ENCODE measurements at places on chromosomes 6 and 20.

GRCh38 chr6:17497535-17498095 lies 102.5 kb upstream of the FAM8A1 start:
- no peak overlapping the region for H3K4me3 ChIP-seq
- H3K27me3 ChIP-seq, result peaks cover 4% of the 10 kb centered on the region
- no peaks in the 10 kb centered on the region for H3K36me3 ChIP-seq
- peak overlapping the region; percentile 53 for H3K27ac ChIP-seq

DNA sequence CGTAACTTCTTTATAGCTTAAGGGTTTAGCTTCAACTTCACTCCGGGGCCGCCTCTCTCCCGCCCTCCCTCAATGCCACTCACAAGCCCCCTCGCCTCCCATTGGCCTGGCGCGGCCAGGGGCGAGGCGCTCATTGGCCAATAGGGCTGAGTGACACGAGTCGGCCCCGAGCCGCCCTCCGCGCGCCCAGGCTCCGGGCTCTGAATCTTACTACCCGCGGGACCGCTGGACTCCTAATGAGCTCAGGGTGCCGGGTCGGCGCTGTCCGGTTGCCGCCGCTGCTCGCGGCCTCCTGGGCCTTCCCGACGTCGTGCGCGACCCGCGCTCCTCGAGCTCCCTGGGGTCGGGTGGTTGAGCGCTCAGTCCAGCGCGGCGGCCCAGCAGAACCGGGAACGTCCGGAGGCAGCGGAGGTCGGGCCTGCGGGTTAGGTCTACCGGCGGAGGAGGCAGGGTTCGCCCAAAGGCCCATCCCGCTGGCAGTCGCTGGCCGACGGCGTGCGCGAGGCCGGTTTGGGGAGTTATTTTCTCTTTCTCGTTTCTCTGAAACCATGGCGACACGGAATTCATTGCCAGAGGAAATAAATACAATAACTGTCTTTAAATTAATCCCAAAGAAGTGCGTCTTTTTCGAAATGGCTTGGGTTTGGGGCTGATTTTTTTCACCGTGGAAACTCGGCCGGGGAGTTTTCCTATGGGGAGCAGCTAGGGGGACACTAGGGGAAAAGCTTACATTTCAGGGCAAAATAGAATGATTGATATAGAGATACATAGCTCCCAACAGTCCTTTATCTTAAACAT lies at the start of gene SIM1:
TSS of gene SIM1 (minus strand) at position 19 of the 798 bp plus-strand sequence. CDS start 1,453 bp downstream, outside the sequence.
- DNase-seq, result peak; percentile 87
- peaks cover 25% of the 10 kb centered on the region for H3K4me1 ChIP-seq
- H3K27ac ChIP-seq, result peak within 1 kb of the TSS; percentile 64
- no peaks in the 10 kb centered on the region for H3K36me3 ChIP-seq

GRCh38 chr20:43017241-43018030 lies 172.3 kb downstream of the PTPRT start:
- peaks cover 8% of the 10 kb centered on the region for H3K27me3 ChIP-seq
- DNase-seq, result no peak
- no peaks in the 10 kb centered on the region for H3K36me3 ChIP-seq
- no peak overlapping the region for H3K27ac ChIP-seq
- no peaks in the 10 kb centered on the region for H3K4me1 ChIP-seq

GRCh38 chr6:104256646-104257045 lies 603.1 kb downstream of the HACE1 start:
- no peaks in the 10 kb centered on the region for H3K36me3 ChIP-seq
- no peak for DNase-seq

DNA sequence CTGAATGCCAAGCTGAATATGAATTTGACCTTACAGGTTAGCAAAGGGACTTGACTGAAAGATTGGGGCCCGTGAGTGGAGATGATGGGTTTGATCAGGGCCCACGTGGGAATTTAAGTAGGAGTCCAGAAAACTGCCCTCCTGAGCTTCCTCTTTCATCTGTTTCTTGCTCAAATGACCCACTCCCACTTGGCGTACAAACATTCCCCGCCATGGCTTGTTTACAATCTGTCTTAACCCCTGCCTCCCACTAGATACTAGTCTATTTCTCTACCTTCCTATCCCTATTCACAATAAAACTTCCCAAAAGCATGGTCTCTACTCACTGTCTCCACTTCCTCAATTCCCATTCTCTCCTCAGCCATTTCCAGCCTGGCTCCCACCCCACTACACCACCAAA lies 9.4 kb downstream of the MMP9 start:
- no peak for DNase-seq
- H3K27me3 ChIP-seq, result peaks cover 10% of the 10 kb centered on the region
- H3K4me3 ChIP-seq, result peak overlapping the region; percentile 11
- peaks cover 13% of the 10 kb centered on the region for H3K4me1 ChIP-seq
- no peak overlapping the region for H3K27ac ChIP-seq

- H3K4me3 ChIP-seq, result no peak overlapping the region
- no peaks in the 10 kb centered on the region for H3K36me3 ChIP-seq
- H3K4me1 ChIP-seq, result no peaks in the 10 kb centered on the region
- no peak overlapping the region for H3K27ac ChIP-seq
- no peak for DNase-seq
These were observed 53.2 kb downstream of the KCNQ2 start for GRCh38 chr20:63419299-63419698.

Data from endothelial cell (in vitro differentiated cells).